Mesenchymal stem cell (in vitro differentiated cells and primary cell): ENCODE measurements at places on chromosomes 12 and 14.

- DNase-seq: no peak
- no peak overlapping the region for H3K27ac ChIP-seq
- H3K27me3 ChIP-seq: no peaks in the 10 kb centered on the region
- no peaks in the 10 kb centered on the region for H3K4me1 ChIP-seq
- no peaks in the 10 kb centered on the region for H3K36me3 ChIP-seq
- no peak overlapping the region for H3K4me3 ChIP-seq
These were observed 8.9 kb upstream of the RERG start for GRCh38 chr12:15230137-15230536.

GRCh38 chr12:48003226-48004052 is 837 bp downstream of the COL2A1 start:
- H3K36me3 ChIP-seq: no peaks in the 10 kb centered on the region
- H3K27me3 ChIP-seq: peaks cover 94% of the 10 kb centered on the region
- peaks cover 40% of the 10 kb centered on the region for H3K4me1 ChIP-seq
- peak overlapping the region; percentile 84 for H3K4me3 ChIP-seq
- DNase-seq: peak; percentile 10
- H3K27ac ChIP-seq: no peak overlapping the region

- no peaks in the 10 kb centered on the region for H3K4me1 ChIP-seq
- H3K36me3 ChIP-seq: no peaks in the 10 kb centered on the region
- DNase-seq: peak; percentile 33
- H3K27ac ChIP-seq: no peak overlapping the region
These were observed 159.2 kb downstream of the SYT1 start for GRCh38 chr12:79023784-79024183.

- no peaks in the 10 kb centered on the region for H3K27me3 ChIP-seq
- peaks cover 22% of the 10 kb centered on the region for H3K36me3 ChIP-seq
- H3K4me1 ChIP-seq: peaks cover 72% of the 10 kb centered on the region
- H3K27ac ChIP-seq: peak overlapping the region; percentile 90
These were observed 93.3 kb downstream of the RFLNA start for GRCh38 chr12:124388038-124388671.

GRCh38 chr12:2334271-2334670 is 281.5 kb downstream of the CACNA1C start:
- peaks cover 28% of the 10 kb centered on the region for H3K4me1 ChIP-seq
- DNase-seq: no peak
- H3K27me3 ChIP-seq: no peaks in the 10 kb centered on the region
- no peak overlapping the region for H3K4me3 ChIP-seq

DNA sequence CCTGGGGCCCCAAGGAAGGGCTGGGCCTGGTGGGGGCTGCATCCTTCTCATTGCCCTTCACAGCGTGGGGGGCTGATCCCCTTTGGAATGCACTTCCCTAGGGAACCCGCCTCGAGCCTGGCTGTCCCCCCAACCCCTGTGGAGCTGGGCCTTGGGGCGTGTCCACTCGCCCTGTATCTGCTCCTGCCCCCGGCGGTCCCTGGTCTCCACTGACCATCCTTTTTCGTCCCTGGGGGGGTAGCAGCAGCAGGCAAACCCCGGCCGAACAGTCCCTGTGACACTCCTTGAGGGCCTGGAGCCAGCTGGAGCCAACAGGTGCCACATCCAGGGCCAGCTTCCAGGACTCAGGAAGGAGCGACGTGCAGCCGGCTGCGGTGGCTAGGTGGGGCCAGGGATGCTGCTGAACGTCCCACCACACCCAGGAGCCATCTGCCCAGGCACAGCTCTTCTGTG is 9.4 kb upstream of the GPR132 start:
- no peak overlapping the region for H3K27ac ChIP-seq
- H3K36me3 ChIP-seq: no peaks in the 10 kb centered on the region
- peaks cover 50% of the 10 kb centered on the region for H3K27me3 ChIP-seq
- peaks cover 22% of the 10 kb centered on the region for H3K4me1 ChIP-seq
- no peak for DNase-seq

- H3K27ac ChIP-seq: no peak overlapping the region
- peaks cover 6% of the 10 kb centered on the region for H3K4me1 ChIP-seq
- H3K4me3 ChIP-seq: peak overlapping the region; percentile 99
These were observed 1.1 kb upstream of the GMFB start for GRCh38 chr14:54489731-54490444.

DNA sequence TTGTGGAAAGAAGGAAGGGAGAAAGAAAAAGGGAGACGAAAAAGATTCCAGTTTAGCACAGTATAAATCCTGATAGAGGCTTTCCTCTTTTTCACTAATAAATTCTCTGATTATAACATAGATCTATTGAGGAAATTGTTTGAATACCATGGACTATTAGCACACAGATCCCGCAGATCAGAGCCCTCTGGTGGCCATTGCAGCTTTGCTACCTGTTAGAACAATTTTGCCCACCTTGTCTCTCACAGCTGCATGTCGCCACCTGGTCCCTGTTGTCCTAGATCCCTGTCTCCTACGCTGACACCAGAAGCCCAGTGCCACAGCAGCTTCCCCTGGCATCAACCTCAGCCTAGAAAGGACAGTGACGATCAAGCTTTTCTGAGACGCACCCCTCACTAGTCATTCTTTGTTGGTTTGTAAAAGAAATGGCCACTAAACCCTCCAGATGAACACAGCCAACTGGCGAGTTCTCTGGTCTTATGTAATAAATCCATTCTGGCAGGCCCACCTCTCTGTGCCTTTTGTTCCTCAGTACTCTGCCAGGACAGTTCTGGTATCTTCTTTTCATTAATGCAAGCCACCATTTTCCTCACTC is 9.9 kb downstream of the GPHB5 start:
- no peaks in the 10 kb centered on the region for H3K4me1 ChIP-seq
- H3K36me3 ChIP-seq: no peaks in the 10 kb centered on the region
- H3K27ac ChIP-seq: no peak overlapping the region
- DNase-seq: no peak
- no peak overlapping the region for H3K4me3 ChIP-seq

DNA sequence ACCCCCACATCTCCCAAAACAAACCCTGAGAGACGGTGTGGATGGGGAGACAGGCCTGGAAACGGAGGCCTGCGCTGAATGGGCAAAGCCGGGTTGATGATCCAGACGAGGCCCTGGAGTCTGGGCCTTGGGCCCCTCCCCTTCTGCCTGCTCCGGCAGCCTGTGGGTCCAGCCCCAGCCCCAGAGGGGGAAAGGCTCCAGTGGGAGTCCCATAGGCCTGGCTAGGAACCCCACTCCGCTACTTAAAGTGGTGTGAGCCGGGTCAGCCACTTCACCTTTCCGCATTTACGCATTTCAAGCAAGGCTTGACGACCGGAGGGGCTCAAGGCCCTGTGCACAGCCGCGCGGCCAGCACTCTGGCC is 695 bp upstream of the TNFAIP2 start:
- H3K36me3 ChIP-seq: peaks cover 6% of the 10 kb centered on the region
- no peaks in the 10 kb centered on the region for H3K27me3 ChIP-seq
- DNase-seq: no peak
- peak overlapping the region; percentile 70 for H3K27ac ChIP-seq
- peaks cover 69% of the 10 kb centered on the region for H3K4me1 ChIP-seq

DNA sequence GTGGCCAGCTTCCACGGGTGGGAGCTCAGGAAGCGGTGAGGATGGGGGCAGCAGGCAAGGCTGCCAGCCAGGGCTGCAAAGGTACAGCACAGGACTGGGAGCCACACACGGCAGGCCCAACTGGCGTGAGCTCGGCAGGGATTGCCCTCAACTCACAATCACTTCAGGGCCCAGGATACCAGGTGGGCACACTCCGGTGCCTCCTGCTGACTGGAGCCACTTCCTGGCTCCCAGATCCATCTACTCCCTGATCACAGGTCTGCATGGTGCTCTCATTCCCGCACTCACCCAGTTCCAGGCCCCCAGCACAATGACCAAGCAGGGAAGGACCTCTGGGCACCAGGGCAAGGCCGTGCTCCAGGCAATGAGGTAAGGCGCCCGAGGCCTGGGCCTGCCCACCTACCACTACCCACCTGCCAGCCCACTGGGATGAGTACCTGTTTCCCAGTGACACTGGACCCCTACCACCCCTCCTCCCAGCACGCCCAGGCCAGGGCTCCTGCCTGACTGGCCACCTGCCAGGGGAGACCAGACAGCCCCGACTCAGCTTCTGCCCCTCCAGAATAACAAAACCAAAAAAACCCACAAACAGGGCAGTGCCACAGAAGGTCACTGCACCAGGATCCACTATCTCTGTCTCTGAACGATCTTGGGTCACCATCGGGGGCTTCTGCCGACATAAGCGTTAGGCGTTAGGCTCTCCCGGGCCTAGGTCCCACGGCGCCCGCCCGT is 1.8 kb downstream of the JAG2 start:
- peaks cover 31% of the 10 kb centered on the region for H3K4me1 ChIP-seq
- H3K4me3 ChIP-seq: no peak overlapping the region
- DNase-seq: no peak

- H3K27me3 ChIP-seq: peaks cover 7% of the 10 kb centered on the region
- no peaks in the 10 kb centered on the region for H3K36me3 ChIP-seq
- no peak for DNase-seq
- no peak overlapping the region for H3K27ac ChIP-seq
- H3K4me1 ChIP-seq: peaks cover 2% of the 10 kb centered on the region
These were observed 17.6 kb downstream of the CCDC88C start for GRCh38 chr14:91399868-91400640.

- no peaks in the 10 kb centered on the region for H3K27me3 ChIP-seq
- no peaks in the 10 kb centered on the region for H3K4me1 ChIP-seq
These were observed 83.3 kb downstream of the PLXNC1 start for GRCh38 chr12:94231709-94232108.

DNA sequence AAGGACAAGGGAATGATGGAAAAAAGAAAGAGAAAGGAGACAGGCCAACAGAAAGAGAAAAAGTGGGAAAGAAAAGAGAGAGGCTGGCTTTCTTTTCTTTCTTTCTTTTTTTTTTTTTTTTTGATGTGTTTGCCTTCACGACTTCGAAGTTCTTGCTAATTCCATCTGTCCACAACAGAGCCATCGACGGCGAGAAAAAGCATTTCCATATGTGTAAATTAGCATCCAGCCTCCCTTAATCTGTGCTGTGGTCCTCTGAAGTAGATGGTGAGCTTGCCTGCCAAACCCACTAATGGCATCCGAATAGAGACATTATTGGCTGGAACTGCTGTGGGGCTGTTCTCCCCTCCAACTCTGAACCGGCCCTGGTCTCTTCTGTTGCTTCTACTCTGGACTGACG is 997.4 kb downstream of the BCL11B start:
- H3K36me3 ChIP-seq: no peaks in the 10 kb centered on the region
- H3K4me1 ChIP-seq: no peaks in the 10 kb centered on the region
- H3K27ac ChIP-seq: no peak overlapping the region
- DNase-seq: no peak
- H3K4me3 ChIP-seq: no peak overlapping the region

- H3K36me3 ChIP-seq: no peaks in the 10 kb centered on the region
- H3K4me1 ChIP-seq: peaks cover 2% of the 10 kb centered on the region
- no peaks in the 10 kb centered on the region for H3K27me3 ChIP-seq
- no peak overlapping the region for H3K27ac ChIP-seq
These were observed 59.9 kb downstream of the DUSP16 start for GRCh38 chr12:12502815-12503151.

DNA sequence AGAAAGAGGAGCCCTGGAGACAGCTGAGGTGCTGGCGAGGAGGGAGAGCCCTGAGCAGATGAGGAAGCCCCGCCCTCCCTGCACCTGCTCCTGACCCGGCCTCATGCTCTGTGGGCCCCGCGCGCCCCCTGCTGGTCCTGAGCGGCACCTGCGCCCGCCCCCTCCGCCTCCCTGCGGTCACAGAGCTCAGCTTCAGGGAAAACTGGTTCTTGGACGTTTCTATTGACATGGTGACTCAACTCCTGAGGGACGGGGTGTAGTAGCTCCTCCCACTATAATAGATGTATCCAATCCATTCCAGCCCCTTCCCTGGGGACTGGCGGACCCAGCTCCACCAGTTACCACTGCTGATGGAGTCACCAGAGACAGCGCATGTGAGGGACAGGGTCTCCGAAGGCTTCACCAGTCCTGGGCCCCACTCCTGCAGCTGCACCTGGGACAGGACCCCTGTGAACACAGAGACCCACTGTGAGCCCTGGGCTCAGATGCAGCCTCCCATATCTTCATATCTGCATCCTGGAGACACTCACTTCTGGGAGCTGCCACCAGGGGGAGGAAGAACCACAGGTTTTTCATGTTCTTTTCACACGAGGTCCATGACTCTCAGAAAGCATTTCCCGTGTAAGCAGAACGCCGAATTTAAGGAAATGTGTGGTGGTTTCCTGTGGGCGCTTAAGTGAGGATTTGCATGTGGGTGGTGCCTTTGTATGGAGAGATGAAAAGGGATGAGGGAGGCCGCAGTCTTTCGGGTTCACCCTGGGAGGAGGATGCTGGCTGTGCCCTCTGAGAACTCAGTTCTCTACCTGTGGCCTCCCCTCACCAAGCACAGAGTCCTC is 1346.4 kb downstream of the TMEM121 start:
- H3K27me3 ChIP-seq: no peaks in the 10 kb centered on the region
- no peak for DNase-seq
- no peaks in the 10 kb centered on the region for H3K4me1 ChIP-seq
- no peak overlapping the region for H3K4me3 ChIP-seq
- H3K27ac ChIP-seq: no peak overlapping the region
- H3K36me3 ChIP-seq: no peaks in the 10 kb centered on the region
